ENCODE measurements at places on chromosomes 13 and 19. TPM values are rescaled to one million over a fixed set of nuclear protein-coding genes. Genes with fewer than 3 reads are reported as not detected.

The KCNN4 gene
- 92.4 TPM for total RNA-seq

The ZNF841 gene
- 24.9 TPM for total RNA-seq

The KIRREL2 gene
- not detected for total RNA-seq

The ZNF491 gene
- not detected for total RNA-seq

The IGFL3 gene
- total RNA-seq, result not detected

The GPR183 gene
- not detected for total RNA-seq

GRCh38 chr13:91594061-91594460 lies 195.6 kb downstream of the GPC5 start:
- H3K36me3 ChIP-seq, result no peaks in the 10 kb centered on the region
- H3K27ac ChIP-seq, result no peak overlapping the region
- H3K27me3 ChIP-seq, result no peaks in the 10 kb centered on the region
- no peaks in the 10 kb centered on the region for H3K4me1 ChIP-seq
- DNase-seq, result no peak

- H3K36me3 ChIP-seq, result peaks cover 23% of the 10 kb centered on the region
- DNase-seq, result no peak
- no peak overlapping the region for H3K27ac ChIP-seq
- H3K4me1 ChIP-seq, result peaks cover 22% of the 10 kb centered on the region
- H3K4me3 ChIP-seq, result no peak overlapping the region
These were observed 5.7 kb downstream of the USPL1 start for GRCh38 chr13:30623392-30623791.

DNA sequence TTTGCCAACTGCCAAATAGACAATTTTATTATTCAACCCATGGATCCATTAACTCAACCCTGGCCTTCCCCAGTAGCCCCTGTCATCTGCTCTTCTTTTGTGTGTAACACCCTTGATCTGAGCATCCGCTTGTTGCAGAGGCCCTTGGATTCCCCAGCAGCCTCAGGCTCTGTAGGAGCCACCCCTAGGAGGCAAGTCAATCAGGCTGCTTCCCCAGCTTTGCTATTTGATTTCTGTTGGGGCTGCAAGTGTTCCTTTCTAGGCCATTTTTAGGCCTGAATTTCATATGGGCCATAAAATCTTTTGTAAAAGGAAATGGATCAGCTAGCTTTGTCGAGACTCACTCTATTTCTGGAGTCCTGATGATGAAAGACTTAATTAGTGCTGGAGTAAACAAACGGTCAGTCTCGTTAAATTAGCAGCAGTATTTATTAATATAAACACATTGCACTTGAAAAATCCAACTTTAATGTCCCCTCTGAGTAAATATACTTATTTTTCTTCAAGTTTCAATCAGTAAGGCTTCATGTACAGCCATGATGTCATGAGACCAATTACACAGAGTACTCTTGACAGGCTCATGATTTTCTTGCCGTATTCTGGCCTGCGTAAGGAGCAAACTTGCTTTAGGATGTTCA lies 105.3 kb downstream of the RGCC start:
- H3K27me3 ChIP-seq, result no peaks in the 10 kb centered on the region
- H3K36me3 ChIP-seq, result no peaks in the 10 kb centered on the region
- no peak for DNase-seq
- H3K4me3 ChIP-seq, result no peak overlapping the region
- no peaks in the 10 kb centered on the region for H3K4me1 ChIP-seq

- H3K27me3 ChIP-seq, result no peaks in the 10 kb centered on the region
- H3K27ac ChIP-seq, result no peak overlapping the region
- H3K4me1 ChIP-seq, result peaks cover 2% of the 10 kb centered on the region
- no peak for DNase-seq
- no peaks in the 10 kb centered on the region for H3K36me3 ChIP-seq
These were observed 11.3 kb upstream of the ZBTB7A start for GRCh38 chr19:4077800-4078684.

DNA sequence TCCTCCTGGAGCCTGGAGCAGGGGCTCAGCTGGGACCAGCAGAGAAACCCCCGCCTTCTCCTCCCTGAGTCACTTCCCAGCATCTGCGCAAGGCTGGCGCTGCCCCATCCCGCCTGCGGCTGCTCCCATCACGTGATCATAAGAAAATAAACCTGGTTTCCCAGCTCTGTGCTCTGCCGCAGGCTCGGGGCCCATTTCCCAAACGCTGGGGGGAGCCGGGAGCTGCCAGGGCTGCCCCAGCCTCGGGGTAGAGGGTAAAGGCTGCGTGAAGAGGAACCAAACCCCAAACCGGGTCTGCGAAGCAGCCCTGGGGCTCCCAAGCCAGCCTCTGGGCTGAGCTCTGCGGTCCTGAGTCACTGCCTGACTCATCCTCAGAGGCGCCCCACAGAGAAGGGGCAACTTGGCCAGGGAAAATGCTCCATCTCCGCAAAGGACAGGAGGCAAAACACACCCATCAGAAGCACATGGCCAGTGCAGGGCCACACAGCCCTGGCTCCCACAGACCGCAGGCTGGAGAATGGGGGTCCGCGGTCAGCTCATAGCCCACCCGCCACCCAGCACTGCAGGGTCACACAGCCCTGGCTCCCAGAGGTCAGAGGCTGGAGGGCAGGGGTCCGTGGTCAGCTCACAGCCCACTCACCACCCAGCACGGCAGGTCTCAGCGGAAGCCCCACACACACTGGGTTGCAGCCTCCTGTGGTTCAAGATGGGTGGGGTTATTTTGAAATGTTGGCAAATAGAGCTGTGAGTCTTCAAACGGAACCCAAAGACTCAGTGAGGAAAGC lies 67.1 kb downstream of the RASA3 start:
- no peaks in the 10 kb centered on the region for H3K27me3 ChIP-seq
- DNase-seq, result peak; percentile 99
- peak overlapping the region; percentile 53 for H3K4me3 ChIP-seq

GRCh38 chr13:28967029-28967915 lies 147.1 kb downstream of the MTUS2 start:
- H3K27me3 ChIP-seq, result peaks cover 41% of the 10 kb centered on the region
- no peak overlapping the region for H3K4me3 ChIP-seq
- DNase-seq, result no peak
- H3K4me1 ChIP-seq, result no peaks in the 10 kb centered on the region

DNA sequence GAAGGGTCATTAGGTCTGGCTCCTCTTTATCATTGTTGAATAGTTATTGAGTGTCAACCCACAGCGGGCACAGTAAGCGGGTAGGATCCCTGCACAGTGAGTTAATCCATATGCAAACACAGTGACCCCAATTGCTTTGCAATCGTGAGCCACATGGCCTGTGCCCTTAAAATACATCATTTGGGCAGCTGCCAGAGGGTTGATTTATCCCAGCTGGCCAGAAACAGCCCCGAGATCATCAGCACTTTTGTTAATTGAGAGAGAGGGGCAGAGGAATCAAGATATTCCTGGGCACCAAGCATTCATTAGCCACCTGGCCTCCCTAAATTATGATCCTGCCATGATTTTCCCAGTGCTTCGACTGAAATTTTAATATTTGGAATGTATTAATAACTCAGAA lies 9.8 kb upstream of the CNMD start:
- H3K27me3 ChIP-seq, result peaks cover 83% of the 10 kb centered on the region
- H3K36me3 ChIP-seq, result no peaks in the 10 kb centered on the region
- H3K4me3 ChIP-seq, result no peak overlapping the region

DNA sequence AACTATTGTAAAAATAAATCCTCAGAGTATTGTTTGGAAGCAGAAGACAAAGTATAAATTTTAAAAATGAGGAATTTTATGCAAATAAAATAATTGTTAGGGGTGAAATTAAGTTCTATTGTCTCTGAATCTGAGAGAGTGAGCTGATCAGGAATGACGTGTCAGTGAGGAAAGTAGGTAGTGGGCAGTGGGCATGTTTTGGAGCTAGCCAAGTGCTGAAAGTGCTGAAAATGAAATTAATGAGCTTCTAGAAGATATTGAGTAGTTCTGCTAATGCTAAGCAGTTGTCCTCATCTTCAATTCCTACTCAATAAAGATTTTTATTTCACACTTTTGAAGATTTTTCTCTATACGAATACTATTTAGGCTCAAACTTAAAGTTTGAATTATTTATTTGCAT lies 1167.8 kb upstream of the PCDH20 start:
- H3K4me3 ChIP-seq, result no peak overlapping the region
- no peaks in the 10 kb centered on the region for H3K27me3 ChIP-seq
- DNase-seq, result no peak
- H3K4me1 ChIP-seq, result no peaks in the 10 kb centered on the region

- no peaks in the 10 kb centered on the region for H3K36me3 ChIP-seq
- H3K27ac ChIP-seq, result no peak overlapping the region
- H3K4me1 ChIP-seq, result 0 out of 2 replicates have a peak, but pooled peaks cover 1% of the 10 kb centered on the region
- no peaks in the 10 kb centered on the region for H3K27me3 ChIP-seq
- DNase-seq, result no peak
These were observed 6.6 kb downstream of the FZR1 start for GRCh38 chr19:3512562-3513228.

DNA sequence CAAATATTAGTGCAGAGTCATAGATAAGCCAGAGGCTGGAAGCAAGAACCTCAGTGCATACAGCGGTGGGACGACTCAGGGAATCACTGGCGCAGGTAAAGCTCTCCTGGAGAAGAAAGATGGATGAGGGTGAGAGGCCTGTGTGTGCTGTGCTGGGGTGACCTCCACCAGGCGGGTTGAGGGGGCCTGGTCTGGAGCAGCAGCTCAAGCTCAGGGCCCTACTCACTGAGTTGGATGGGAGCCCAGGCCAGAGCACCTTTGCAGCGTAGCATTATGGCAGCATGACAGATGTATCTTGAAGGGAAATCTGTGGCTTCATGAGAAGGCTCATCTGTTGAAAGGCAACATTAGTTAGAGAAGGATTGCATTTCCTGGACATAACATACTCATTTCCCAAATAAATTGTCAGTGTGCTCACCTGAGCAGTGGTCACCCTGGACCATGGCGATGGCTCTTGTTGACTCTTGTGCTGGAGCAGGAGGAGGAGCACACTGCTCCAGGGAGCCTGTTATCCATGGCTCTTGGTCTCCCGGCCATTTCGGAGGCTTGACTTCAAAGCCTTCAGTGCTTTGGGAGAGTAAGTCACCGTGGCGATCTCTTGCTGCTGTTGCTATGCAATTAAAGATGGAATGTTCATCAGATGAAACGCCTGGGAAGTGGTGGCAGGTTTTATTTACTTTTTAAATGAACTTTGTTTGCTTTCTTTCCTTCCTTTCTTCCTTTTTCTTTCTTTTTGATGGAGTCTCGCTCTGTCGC lies 25.0 kb downstream of the HNRNPM start:
- H3K27ac ChIP-seq, result no peak overlapping the region
- no peak overlapping the region for H3K4me3 ChIP-seq
- H3K27me3 ChIP-seq, result no peaks in the 10 kb centered on the region

DNA sequence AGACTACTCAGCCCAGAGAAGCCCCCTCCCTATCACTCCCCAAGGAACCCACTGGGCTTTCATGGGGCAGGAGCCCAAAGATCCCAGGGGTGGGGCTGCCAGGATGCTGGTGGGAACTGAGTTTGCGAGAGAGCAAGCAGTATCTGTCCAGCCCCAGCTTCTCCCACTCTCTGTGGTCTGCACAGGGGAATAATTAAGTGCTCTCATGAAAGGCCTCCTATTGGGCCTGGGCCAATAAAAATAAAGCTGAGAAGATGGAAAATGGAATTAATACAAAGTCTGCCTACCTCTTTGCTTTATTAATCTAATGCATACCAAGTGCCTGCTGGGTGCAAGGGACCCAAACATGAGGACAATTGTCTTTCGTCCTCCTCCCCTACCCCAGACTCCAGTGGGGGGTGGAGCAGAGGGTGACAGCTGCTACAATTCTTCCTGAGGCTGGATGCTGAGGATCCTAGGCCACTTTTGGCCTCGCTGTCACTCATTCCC lies 5.4 kb downstream of the DDX39A start:
- H3K27me3 ChIP-seq, result no peaks in the 10 kb centered on the region
- peaks cover 45% of the 10 kb centered on the region for H3K36me3 ChIP-seq
- no peak overlapping the region for H3K27ac ChIP-seq
- no peak for DNase-seq

GRCh38 chr19:18470787-18471186 lies 32.9 kb upstream of the ISYNA1 start:
- no peak overlapping the region for H3K27ac ChIP-seq
- H3K4me3 ChIP-seq, result no peak overlapping the region
- no peaks in the 10 kb centered on the region for H3K36me3 ChIP-seq
- no peak for DNase-seq
- no peaks in the 10 kb centered on the region for H3K27me3 ChIP-seq

DNA sequence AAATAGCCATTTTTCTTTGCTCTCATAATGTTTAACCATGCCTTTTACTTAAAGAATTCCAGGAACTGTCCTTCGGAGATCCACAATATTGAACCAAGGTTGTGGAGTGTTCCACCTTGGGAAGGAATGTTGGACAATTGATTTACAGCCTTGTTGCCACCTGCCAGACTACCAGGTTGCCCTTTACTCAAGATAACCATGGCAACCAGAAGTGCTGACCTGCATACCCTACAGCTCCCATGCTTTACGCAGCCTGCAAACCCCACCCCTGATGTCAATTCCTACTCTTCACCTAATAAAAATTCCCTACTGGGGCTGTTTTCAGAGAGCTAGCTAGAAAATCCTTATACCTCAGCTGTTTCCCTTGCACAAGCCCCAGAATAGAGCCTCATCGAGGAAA lies 151.0 kb upstream of the RXFP2 start:
- no peaks in the 10 kb centered on the region for H3K4me1 ChIP-seq
- no peak overlapping the region for H3K27ac ChIP-seq
- no peaks in the 10 kb centered on the region for H3K36me3 ChIP-seq
- H3K27me3 ChIP-seq, result no peaks in the 10 kb centered on the region
- no peak for DNase-seq

- no peaks in the 10 kb centered on the region for H3K4me1 ChIP-seq
- no peaks in the 10 kb centered on the region for H3K36me3 ChIP-seq
- no peak overlapping the region for H3K4me3 ChIP-seq
- no peaks in the 10 kb centered on the region for H3K27me3 ChIP-seq
These were observed 888.6 kb downstream of the DIAPH3 start for GRCh38 chr13:59274958-59275727.

DNA sequence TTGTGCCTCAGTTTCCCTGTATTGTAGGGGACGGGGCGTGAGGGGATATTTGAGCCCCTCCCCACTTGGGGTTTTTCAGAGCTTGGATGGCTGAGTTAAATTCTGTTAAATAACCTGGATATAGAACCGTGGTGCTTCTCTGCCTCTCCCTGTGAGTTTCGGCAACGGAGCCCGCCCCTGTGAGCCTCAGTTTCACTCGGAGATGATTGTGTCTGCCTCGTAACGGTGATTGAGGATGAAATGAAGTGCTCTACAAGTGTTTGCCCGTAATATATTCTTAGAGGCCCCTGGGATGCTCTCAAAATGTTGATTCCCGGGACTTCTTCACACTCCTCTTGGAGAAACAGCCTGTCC lies 509 bp downstream of the KXD1 start:
- DNase-seq, result no peak
- peak overlapping the region; percentile 95 for H3K4me3 ChIP-seq
- H3K36me3 ChIP-seq, result 0 out of 2 replicates have a peak, but pooled peaks cover 5% of the 10 kb centered on the region
- H3K4me1 ChIP-seq, result 0 out of 2 replicates have a peak, but pooled peaks cover 10% of the 10 kb centered on the region
- peak overlapping the region; percentile 78 for H3K27ac ChIP-seq
